ENCODE measurements at places on chromosomes 11 and 22.

- DNase-seq: no peak
Measured at GRCh38 chr11:34356576-34356912, 1.3 kb downstream of the ABTB2 start.

- no peak for DNase-seq
Measured at GRCh38 chr11:44824300-44824704, 97.5 kb downstream of the TSPAN18 start.

- no peak for DNase-seq
Measured at GRCh38 chr11:1293619-1294015, 15.8 kb downstream of the TOLLIP start.

DNA sequence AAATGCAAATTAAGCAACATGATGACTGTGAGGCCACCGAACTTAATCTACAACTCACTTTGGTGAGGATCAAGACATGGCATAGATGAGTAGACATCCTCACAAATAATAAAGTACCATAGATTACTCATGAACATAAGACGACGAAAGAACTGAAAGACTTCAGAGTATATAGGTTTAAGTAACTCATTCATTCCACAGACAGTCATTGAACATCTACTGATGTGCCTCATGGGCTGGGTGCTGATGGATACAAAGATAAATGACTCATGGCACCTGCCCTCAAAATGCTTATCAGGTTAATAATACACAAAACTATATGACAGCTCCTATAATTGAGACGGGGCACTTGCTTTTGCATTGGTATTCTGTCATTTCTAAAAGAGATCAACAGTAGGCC, 63.3 kb downstream of the ZC3H12C start:
- no peak for DNase-seq

- no peak for DNase-seq
Measured at GRCh38 chr22:35839841-35840301, 122.2 kb downstream of the APOL5 start.

- no peak for DNase-seq
Measured at GRCh38 chr22:46072981-46073682, 77.2 kb upstream of the PPARA start.

DNA sequence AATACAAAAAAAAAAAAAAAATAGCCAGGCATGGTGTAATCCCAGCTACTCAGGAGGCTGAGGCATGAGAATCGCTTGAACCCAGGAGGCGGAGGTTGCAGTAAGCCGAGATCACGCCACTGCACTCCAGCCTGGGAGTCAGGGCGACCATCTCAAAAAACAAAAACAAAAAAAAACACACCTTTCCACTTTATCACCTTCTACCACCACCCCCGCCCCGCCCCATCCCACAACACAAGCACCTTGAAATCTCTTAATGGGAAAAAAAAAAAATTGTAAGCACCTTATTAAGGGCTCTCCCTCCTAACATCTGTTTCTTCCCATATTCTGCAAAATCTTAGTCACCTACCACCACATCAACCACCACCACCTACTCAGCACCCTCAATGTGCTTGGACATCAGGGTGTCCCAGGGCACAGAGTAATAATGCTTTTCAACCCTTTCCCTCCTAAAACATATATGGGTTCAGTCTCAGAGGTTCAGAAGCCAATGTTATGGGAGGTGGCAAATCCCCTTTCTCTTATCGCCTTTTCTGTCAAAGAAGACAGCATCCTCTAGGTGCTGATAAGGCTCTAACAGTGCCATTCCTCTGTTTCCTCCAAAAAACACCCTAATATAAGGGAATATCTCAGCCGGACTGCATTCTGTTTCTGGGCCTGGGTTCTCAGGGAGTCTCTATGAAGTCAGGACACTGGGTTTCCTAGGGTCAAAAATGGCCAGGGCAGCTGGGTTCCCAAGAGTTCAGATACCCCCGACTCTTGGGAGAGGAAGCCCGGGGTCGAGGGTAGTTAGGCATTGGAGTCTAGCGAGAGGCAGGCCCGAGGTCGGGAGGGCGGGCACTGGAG, 718 bp downstream of the INTS5 start:
- no peak for DNase-seq

DNA sequence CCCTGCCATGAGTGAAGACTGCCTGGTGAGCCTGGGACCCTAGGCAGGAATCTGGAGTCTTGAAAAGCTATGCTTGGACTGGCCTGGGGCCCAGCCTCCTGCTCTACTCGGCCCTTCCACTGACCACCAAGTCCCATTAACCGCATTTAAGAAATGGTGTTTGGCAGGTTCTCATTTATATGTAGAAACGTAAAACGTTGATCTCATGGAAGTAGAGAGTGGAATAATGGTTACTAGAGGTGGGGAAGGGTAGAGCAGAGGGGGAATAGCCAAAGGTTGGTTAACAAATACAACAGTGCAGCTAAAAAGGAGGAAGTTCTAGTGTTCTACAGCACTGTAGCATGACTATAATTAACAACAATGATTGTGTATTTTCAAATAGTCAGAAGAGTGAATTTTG, 72.9 kb upstream of the EED start:
- DNase-seq: no peak

Measured in activated CD8-positive, alpha-beta memory T cell treated with anti-CD3 and anti-CD28 coated beads for 4 hours (primary cell).